ENCODE measurements at places on chromosomes 16 and 17.
A peak's percentile ranks its signal among the peaks of the same experiment; 100 is the strongest.

DNA sequence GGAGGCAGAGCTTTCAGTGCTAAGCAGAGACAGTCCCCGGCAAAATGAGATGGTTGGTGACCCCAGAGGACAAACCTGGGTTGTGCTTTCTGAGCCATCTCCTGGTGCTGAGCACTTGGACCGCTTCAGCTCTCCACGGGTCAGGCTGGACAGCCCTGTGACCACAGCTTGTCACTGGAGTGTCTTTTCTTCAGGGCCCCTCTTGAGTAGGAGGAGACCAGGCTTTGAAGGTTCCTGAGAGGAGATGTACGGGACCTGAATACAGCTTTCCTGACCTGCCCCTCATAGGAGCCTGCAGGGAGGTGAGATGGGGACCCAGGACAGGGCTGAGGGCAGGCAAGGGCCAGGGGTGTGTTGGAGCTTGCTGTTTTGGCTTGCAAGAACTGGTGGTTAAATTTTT is 17.8 kb upstream of the ADGRG1 start:
- DNase-seq = no peak

- no peak for DNase-seq
These were observed 2254.6 kb downstream of the TP53TG3F start for GRCh38 chr16:35713762-35714650.

DNA sequence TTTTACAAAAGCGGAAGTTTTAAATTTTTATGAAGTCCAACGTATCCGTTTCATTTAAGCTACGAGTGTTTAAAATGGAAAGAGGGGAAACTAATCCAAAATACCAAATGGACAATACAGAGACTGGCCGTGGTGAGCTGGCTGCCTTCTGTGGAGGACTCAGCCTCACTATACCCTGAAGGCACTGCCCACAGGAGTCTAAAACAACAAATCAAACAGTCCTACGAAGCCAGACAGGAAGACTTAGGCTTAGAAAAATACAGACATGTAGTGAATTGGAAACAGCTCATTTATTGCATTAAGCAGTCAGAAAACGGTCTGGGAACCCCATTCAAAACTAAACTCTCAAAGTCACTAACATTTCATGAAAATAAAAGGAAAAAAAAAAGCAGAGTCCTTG is 75.1 kb downstream of the CYTH1 start:
- peak; percentile 12 for DNase-seq

DNA sequence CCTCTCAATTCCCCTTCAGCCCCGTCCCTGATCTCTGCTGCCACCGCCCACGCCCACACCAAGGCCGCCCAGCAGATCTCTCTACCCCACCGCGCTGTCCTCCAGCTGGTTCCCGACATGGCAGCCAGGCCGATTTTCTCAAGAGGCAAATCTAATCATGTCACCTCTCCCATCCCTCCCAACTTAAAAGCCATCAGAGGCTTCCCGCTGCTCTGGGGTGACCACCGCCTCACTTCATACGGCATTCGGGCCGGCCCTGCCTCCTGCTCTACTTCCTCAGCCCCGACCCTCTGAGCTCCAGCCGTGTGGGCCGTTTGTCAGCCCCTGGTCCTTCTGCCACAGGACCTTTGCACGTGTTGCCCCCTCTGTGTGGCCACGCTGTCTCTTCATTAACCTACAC is 63.2 kb downstream of the RPH3AL start:
- DNase-seq = no peak

- no peak for DNase-seq
These were observed 3.6 kb upstream of the PCTP start for GRCh38 chr17:55747209-55747608.

DNA sequence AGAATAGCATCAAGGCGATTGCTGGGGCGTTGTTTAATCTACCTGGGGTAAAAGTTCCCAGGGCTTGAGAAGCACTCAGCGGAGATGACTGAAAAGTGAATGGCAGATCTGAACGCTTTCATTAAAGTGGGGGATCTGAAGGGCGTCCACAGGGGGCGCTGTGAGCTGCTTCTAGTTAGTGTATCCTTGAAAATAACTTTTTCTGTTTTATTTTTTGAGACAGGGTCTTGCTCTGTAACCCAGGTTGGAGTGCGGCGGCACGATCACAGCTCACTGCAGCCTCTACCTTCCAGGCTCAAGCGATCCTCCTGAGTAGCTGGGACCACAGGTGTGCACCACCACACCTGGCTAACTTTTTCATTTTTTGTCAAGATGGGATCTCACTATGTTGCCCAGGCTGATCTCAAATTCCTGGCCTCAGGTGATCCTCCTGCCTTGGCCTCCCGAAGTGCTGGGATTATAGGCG is 360.4 kb downstream of the SEC14L1 start:
- DNase-seq = no peak

DNA sequence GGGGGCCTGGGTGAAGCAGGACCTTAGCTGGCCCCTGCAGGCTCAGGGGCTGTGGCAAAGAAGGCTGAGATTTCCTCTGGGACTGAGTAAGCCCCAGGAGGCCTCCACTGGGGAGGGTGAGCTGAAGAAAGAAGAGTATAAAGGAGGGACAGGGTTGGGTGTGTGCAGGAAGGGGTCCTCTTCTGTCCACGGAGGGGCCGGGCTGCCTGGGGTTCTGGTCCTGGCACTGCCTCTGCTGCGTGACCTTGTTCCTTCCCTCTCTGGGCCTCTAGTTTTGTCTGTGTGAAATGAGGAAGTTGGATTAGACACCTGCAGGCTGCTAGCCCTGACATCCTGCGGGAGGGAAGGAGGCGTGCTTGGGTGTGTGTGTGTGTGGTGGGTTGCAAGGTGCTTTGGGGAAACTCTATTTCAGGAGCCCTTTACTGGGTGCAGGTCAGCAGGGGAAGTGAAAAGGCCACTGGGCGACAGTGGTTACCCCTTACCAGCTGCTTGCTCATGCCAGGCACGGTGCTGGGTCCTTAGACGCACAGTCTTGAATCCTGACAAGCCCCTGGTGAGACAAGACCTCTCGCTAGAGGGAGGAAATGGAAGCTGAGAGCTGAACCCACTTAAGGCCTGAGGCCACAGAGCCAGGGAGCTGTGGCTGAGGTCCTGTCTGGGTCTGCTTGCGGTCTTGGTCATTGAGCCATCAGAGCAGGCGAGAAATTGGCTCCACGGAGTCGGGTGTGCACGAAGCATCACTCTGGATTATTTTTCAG is 60.7 kb downstream of the OR1D5 start:
- no peak for DNase-seq

DNA sequence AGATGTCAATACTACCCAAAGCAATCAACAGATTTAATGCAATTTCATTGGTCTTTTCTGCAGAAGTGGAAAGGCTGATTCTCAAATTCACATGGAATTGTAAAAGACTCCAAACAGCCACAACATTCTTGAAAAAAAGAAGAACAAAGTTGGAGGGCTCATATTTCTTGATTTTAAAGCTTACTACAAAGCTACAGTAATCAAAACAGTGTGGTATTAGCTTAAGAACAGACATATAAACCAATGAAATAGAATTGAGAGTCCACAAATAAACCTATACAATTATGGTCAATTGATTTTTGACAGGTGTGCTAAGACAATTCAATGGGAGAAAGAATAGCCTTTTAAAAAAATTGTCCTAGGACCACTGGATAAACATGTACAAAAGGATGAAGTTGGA is 14.4 kb upstream of the ABCC1 start:
- DNase-seq = no peak

DNA sequence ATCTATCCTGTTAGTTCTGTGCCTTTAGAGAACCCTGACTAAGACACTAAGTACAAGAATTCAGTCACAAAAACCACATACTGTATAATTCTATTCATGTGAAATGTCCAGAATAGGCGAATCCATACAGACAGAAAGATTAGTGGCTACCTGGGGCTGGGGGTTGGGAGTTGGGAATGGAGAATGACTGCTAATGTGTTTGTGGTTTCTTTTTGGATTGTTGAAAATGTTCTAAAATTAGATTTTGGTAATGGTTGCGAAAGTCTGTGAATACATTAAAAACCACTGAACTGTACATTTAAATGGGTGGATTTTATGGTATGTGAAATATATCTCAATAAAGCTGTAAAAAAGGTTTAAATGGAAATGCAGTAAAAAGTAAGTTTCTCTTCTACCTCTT is 80.4 kb upstream of the AKTIP start:
- DNase-seq = no peak

GRCh38 chr16:54026456-54026855 is 260.1 kb downstream of the IRX3 start:
- no peak for DNase-seq

DNA sequence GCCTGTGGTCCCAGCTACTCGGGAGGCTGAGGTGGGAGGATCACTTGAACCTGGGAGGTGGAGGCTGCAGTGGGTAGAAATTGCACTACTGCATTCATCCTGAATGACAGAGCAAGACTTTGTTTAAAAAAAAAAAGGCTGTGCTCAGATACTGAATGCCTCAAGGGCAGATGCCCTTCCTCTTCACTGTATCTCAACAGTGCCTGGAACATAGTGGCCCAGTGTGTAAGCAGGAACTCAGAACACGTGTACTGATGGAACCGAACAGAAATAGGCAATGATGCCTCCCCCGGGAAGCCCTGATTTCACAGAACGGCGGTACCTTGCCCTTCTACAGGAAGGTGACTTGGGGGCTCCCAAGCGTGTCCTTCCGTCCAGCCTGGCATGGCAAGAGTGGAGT is 46.8 kb downstream of the PLXDC1 start:
- DNase-seq = no peak

GRCh38 chr17:10516065-10516464 is 2.3 kb downstream of the MYH1 start:
- DNase-seq = no peak

- no peak for DNase-seq
These were observed 15.1 kb downstream of the YWHAE start for GRCh38 chr17:1384905-1385435.

DNA sequence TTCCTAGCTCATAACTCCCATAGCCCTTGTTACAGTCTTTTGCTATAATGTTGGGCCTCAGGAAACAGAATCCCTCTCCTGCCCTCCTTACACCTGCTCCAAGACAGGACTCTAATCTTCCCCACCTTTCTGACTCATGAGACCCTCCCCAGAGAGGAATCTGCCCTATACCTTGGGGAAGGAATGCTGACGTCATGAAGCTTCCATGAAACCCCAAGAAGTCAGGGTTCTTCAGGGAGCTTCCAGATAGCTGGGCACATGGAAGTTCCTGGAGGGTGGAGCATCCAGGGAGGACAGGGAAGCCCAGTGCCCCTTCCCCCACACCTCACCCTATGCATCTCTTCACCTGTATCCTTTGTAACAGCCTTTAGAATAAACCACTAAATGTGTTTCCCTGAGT is 285.7 kb downstream of the SOX9 start:
- no peak for DNase-seq

GRCh38 chr16:85350146-85350728 is 238.0 kb upstream of the CIBAR2 start:
- DNase-seq = no peak

- DNase-seq = no peak
These were observed 8.2 kb downstream of the PGAP3 start for GRCh38 chr17:39679521-39680192.

- DNase-seq = no peak
These were observed 89.7 kb downstream of the NPIPB11 start for GRCh38 chr16:29316761-29317183.

- peak; percentile 50 for DNase-seq
These were observed 8.0 kb downstream of the TBC1D24 start for GRCh38 chr16:2482708-2483534.

- DNase-seq = no peak
These were observed 23.3 kb downstream of the ELAC2 start for GRCh38 chr17:12994341-12995074.

DNA sequence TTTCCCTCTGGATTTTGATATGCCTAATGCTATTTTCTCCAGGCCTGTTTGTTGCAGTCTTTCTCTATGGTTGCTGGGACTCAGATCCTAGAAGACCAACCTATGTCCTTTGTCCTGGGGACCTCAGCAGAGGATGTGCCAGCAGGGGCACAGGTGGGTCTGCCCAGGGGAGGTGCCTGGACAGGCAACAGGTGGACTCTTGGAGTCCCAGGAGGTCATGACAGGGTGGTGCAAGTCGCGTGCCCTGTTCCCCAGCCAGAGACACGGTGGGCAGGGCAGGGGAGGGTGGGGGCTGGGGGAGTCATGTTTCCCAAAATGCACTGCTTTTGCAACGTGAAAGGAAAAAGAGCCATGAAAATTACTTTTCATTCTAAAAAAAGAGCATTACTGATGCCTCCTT is 26.3 kb upstream of the PLLP start:
- DNase-seq = no peak

GRCh38 chr16:89906140-89907025 is 12.3 kb upstream of the MC1R start:
- no peak for DNase-seq

- DNase-seq = no peak
These were observed 160.9 kb downstream of the SLC39A11 start for GRCh38 chr17:72931635-72932034.

- DNase-seq = no peak
These were observed 12.1 kb downstream of the ATP2C2 start for GRCh38 chr16:84380405-84380804.

DNA sequence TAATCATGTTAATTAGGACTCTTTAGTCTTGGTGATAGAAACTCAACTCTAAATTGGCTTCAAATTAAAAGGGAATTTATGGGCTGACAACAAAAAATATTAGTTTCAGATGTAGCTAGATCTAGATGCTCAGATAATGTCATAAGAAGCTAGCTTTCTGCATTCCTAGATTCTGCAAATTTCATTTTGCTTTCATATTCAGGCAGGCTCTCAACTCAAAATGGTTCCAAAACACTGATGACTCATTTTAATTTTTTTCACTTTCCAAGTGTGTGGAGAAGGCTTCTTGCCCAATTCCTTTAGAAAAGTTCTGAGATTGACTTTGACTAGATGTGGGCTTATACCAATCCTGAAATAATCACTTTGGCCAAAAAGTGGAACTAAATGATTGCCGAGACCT is 236.7 kb upstream of the GOT2 start:
- DNase-seq = peak; percentile 26

DNA sequence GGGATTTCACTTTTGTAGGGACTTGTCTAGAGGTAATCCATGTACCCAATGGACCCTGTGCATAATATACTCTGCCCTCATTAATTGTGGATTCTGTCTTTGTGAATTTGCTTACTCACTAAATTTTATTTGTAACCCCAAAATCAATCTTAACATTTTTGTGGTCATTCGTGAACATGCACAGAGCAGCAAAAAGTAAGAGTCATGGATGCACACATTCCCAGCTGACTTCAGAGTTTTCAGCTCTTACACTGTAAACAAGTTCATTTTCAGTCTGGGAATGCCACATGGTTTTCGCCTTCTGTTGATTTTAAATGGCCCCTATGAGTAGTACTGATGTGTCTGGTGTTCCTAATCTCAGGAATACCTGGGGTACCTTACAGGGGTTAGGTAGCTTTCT is 24.3 kb downstream of the TAC4 start:
- no peak for DNase-seq

- no peak for DNase-seq
These were observed 12.8 kb upstream of the GFAP start for GRCh38 chr17:44928136-44928535.

All from stromal cell of bone marrow (primary cell).